ENCODE measurements at places on chromosomes 12 and 14.

- DNase-seq, result no peak
Measured at GRCh38 chr12:122964439-122965257, 1.6 kb downstream of the ABCB9 start.

DNA sequence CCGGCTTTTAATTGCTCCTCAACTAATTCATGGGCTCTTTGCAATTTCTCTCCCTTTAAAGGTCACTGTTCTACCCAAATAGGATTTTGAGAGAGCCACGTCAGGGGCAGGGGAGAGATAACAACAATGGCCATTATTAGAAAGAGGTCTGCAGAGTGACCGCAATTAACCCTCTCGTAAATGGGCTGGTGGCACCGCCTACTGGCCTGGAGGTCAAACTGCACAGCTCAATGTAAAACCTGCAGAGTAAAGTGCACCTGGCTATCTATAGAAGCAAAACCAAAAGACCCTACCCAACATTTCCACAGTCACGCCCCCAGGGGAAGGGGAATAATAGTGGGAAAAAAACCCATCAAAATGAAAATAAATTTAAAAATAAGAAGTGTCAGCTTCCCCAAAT is 21.6 kb upstream of the CLEC4E start:
- DNase-seq, result no peak

- no peak for DNase-seq
Measured at GRCh38 chr12:88305254-88305890, 163.3 kb downstream of the TMTC3 start.

DNA sequence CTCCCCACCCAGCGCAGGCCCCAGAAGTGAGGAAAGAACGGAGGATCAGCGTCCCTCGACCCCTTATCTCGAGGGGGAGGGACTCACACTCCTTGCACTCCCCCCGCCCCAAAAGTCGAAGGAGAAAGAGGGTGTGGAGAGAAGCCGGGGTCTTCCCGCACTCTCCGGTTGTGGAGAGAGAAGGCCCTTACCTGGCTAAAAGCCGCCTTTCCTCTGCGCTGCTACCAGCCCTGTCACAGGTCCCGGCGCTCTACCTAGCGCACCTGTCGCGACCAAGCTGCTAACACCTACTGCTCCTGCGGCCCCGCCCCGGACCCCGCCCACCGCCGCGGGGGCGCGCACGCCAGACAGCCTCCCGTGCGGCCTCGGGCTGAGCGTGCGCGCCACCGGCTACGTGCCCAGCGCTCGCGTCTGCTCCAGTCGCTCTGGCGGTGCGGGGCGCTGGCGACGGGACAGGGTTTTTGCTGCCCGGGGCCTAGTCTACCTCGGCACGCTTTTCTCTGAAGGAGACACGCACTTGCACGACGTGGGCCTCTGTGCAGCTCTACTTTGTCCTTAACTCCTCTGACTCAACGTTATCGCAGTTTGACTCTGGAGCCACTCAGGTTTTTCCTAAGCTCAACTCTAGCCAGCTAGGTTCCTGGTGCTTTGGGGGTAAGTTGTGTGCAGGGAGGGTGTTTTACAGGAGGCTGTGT is at the start of gene LIMA1:
Gene LIMA1 (minus strand): TSS at position 292 of the 695 bp plus-strand sequence. CDS start 34,769 bp downstream, outside the sequence.
- peak; percentile 84 for DNase-seq

Measured in stimulated activated CD4-positive, alpha-beta T cell treated with anti-CD3 and anti-CD28 coated beads, TNF-alpha, amount 100 ng/mL, for 24 hours (primary cell).